ENCODE measurements at places on chromosomes 6 and 20. TPM values are rescaled to one million over a fixed set of nuclear protein-coding genes. Genes with fewer than 3 reads are reported as not detected.

EDN1 gene
- 34.2 TPM for total RNA-seq

DNA sequence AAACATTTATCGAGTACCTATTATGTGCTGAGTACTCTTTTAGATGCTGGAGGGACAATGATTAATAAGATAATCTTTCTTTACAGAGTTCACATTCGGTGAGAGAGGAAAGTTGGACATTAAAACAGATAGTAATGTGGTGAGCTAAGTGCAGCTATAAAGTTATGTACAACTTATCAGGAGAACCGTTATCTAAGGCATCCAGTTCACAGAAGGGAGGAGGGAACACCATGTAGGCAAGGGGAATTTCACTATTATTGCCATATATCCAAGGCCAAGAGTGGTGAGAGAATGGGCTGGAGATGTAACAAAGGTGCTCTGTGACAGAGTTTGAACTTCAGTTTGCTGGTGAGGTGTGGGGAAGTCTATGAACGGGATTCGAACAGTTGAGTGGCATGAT lies 105.8 kb downstream of the CARMIL1 start:
- no peak for DNase-seq

- no peak for DNase-seq
Observed at GRCh38 chr6:16730738-16731477, 30.4 kb downstream of the ATXN1 start.

AVP gene
- total RNA-seq: not detected

DNA sequence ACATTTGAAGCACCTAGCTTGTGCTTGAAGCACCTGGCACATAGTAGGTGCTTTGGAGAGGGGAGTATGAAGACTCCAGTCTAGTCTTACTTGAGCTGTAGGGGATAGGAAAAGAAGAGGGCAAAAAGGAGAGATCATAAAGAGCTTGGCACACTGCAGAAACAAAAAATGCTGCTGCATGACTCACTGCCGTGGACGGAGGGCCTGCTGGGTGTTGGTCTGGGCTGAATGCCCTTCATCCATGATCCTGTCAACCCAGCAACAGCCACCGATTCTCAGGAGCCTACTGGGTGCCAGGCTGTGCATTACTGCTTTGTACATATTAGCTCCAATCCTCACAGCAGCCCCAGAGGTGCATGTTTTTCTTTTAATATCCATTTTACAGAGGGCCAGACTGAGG lies 6.0 kb downstream of the PDYN start:
- DNase-seq: no peak

- DNase-seq: no peak
Observed at GRCh38 chr20:6075428-6076219, 21.8 kb upstream of the LRRN4 start.

NHSL1 gene
- 18.1 TPM for total RNA-seq

- DNase-seq: no peak
Observed at GRCh38 chr6:158070513-158070912, 88.8 kb downstream of the SYNJ2 start.

DNA sequence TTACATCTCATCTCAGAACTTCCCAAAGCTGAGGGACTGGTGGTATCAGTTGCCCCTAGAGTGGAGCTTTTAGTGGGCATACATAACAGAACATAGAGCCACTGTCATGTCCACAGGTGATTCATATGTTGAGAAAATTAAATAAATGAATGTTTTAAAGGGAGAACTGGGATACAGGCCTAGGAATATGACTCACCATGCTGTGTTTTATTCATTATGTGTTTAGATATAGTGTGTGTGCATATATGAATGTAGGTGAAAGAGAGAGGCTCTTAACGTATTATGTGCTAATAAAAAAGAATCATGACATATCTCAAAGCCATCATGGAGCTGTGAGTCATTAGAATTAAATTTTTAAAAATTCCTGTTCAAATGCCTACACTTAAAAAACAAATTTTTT lies 332.2 kb upstream of the RSPO3 start:
- no peak for DNase-seq

TGM3 gene
- not detected for total RNA-seq

Measured in omental fat pad (tissue), 4 donors.